Left kidney (tissue), 8 donors: ENCODE measurements at places on chromosomes 12 and 14. TPM values are rescaled to one million over a fixed set of nuclear protein-coding genes. Genes with fewer than 3 reads are reported as not detected.
A peak's percentile ranks its signal among the peaks of the same experiment; 100 is the strongest.

DNA sequence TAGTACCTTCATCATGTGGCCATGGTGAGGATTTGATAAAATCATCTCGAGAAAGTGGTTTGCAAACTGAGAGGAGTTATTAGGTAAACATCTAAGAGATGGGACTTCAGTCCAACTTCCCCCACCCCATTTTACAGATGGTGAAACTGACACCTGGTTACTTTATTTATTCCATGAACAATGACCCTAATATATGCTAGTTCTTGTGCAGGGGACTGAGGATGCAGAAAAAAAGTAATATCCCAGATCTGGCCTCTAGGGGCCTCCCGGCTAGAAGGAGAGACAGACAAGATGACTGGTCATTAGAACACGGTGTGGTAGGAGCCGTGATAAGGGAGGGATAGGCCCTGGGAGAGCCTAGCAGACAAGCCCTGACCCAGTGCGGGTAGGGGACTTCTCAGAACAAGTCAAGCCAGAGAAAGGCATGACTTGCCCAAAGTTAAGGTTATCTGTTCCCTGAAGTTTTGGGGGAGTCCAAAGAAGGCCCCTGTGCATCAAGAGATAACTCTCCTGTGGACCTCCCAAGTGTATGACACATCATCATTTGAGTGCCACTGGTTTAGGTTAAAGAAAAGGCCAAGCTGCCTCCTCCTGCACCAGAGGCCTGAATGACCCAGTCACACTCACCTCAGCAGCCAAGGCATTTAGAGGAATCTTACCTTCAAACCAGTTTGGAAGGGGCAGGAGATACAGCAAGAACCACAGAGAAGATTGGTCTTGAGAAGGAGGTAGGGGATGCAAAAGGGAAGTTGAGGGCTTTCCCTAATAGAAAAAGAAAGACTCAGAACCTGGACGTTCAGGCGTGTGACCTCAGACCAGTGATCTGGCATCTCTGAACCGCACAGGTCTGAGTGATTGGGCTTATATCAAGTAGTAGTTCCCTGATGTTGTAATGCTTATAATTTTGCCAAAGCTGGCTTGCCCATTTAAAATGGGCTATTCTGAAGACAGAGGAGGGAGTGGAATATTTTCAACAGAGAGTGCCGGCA, 1.6 kb downstream of the CMKLR1 start:
- DNase-seq = no peak

- DNase-seq = no peak
Observed at GRCh38 chr12:118541071-118541470, 164.7 kb downstream of the SUDS3 start.

GRCh38 chr12:5525783-5526367, 94.0 kb downstream of the NTF3 start:
- no peak for DNase-seq

GRCh38 chr14:78701246-78701645, 531.1 kb downstream of the NRXN3 start:
- DNase-seq = no peak

DNA sequence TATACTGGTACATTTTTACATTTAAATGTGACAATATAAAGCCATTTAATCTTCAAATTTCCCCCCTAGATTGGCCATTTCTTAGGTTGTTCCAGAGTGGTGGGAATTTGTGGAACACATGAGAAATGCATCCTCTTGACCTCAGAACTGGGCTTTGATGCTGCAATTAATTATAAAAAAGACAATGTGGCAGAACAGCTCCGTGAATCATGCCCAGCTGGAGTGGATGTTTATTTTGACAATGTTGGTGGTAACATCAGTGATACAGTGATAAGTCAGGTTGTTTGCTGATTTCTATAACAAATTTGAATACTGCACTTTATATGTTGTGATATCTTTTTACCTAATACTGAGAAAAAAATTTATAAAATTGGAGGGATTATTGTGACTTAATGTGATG, 7.6 kb upstream of the ZNF410 start:
- no peak for DNase-seq

GRCh38 chr12:85920324-85920947, 46.3 kb downstream of the NTS start:
- peak; percentile 38 for DNase-seq

GRCh38 chr12:52086366-52086765, 6.9 kb downstream of the SMIM41 start:
- DNase-seq = no peak

DNA sequence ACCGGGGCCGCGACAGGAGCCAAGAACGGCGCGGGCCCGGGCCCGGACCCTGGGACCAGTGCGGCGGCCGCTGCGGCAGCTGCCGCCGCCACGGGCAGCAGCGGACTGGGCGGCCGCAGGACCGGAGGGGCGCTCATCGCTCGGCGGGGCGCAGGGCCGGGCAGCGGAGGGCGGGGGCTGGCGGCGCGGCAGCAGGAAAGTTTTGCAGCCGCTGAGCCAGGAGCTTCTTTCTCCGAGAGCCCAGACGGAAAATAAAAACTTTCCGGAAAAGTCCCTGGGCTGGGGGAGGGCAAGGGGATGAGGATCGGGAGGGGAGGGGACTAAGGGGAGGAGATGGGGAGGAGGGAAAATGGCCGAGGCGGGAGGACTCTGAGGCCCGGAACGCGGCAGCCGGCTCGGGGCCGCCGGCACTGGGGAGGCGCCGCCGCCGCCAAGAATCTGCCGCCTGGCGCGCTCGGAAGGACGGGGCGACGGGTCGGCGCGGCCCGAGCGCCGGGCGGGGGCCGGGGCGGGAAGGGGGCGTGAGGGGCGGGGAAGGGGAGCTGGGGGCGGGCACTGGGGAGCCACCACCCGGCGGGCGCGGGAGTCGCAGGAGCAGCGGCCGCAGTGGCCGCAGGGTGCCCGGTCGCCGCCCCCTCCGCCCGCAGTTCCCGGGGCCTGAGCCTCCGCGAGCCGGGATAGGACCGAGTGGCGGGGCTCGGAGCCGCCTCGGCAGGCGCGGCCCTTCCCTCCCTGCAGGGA, at the start of gene PRKD1:
TSS of gene PRKD1 (minus strand) at position 472 of the 741 bp plus-strand sequence.
- peak; percentile 66 for DNase-seq

GRCh38 chr12:31306866-31307265, 19.1 kb downstream of the SINHCAF start:
- DNase-seq = no peak

DNA sequence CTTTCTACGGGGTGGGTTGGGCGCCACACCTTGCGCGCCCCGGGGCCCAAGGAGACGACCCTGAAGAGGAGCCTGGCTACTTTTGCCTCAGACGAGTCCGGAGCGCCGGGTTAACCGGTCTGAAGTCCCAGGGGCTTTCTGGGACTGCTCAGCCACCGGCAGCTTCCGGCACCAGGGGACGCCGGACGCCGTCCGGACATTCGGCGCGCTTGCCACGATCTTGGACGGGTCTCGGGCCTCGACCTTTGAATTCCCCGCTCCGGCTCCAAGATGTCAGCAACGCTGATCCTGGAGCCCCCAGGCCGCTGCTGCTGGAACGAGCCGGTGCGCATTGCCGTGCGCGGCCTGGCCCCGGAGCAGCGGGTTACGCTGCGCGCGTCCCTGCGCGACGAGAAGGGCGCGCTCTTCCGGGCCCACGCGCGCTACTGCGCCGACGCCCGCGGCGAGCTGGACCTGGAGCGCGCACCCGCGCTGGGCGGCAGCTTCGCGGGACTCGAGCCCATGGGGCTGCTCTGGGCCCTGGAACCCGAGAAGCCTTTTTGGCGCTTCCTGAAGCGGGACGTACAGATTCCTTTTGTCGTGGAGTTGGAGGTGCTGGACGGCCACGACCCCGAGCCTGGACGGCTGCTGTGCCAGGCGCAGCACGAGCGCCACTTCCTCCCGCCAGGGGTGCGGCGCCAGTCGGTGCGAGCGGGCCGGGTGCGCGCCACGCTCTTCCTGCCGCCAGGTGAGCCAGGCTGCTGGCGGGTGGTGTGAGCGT, at the start of gene ACOT4:
TSS of gene ACOT4 (plus strand) at position 184 of the 760 bp plus-strand sequence. CDS start at position 271, 87 bp downstream.
- peak; percentile 40 for DNase-seq

GRCh38 chr12:86292480-86292879, 36.3 kb upstream of the MGAT4C start:
- no peak for DNase-seq

DNA sequence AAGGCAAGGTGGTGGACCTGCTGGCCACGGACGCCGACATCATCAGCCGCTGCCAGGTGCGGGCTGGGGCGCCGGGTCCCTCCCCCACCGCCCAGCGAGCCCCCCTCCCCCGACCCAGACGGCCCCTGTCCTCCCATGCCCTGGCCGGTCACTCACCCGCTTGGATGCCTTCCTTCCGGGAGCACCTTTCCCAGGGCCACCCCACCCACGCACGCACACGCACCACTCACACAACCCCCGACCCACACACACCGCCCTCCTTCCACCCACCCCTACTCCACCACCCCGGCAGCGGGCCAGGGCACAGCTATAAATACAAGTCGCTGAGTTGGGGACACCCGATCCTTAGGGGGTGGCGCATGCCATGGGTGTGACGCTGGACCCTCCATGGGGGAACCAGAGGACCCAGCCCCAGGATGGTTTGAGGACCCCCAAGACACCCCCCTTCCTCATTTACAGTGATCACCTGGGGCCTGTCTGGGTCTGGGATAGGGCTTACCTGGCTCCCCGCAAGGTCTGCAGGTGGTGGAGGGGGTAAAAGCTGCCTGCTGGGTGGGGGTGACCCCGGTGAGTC, 465 bp downstream of the ADSS1 start:
- no peak for DNase-seq

- DNase-seq = no peak
Observed at GRCh38 chr12:111756681-111757080, 10.1 kb upstream of the ALDH2 start.

DNA sequence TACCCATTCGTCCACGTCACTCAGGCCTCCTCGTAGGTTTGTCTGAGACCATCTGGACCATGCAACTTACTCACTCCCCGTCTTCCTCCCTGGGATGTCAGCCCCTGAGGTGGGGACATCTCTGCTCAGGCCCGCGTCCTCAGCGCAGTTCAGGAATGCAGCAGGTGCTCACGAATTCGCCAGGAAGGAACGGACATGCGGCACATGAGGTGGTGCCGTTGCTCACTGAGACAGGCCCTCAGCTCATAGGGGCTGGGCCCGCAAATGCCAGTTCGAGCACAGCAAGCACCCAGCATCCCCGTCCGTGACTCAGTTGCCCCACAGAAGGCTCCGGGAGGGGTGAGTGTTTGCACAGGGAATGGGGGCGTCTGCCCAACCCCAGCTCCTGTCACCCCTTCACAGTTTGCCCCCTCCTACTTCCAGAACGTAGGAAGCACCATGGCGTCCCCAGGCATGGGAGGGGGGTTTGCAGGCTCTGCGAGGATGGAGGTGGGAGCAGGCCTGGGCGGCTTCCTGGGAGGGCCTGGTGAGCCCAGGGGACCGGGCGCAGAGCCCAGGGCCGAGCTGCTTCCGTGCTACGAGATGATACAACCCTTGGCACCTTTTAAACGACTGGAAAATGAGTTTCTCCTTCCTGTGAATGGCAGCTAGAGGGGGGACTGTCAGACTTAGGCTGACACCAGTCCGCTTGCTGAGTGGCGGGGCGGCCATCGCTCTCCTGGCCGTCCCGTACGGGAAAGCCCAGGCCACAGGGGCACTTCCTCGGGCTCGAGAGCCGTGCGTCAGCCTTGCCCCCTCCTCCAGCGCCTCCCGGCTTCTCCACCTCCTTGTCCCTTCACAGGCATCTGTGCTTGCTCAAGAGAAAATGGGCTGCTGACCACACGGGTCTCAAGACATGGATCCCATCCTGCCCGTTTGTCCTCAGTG, 6.9 kb downstream of the GALNT9 start:
- no peak for DNase-seq

DNA sequence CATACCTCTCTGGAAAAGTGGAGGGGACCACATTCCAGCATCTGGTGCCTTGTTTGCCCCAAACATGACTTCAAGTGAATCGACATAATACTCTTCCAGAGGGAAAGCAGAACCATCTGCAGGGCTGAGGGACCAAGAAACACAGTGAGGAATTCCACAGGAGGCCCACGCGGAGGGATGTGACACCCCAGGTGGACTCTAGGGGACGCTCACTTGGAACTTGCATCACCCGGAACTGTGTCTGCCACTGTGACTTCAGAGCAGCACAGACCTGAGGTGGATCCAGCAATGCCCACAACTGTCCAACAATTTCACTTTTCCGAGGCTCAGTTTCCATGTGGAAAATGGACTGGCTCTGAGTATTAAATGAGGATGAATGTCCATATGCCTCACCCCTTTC, 14.3 kb upstream of the CLMN start:
- DNase-seq = no peak

DNA sequence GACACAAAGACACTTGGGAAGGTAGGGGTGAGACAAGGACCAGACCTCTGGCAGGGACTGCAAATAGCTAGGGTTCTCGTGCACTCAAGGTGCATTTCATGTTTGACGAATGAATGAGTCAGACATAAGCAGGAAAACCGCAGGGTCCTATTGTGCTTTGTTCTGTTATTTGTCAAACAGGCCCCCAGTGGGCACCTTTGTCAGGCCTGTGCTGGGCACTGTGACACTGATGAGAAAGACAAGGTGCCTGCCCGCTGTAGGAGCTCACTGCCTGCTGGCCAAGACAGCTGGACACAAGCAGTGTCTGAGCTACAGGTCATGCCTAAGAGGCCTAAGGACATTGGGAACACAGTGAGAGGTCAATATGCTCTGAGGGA, 2.3 kb downstream of the OTUB2 start:
- no peak for DNase-seq

- DNase-seq = no peak
Observed at GRCh38 chr12:130491421-130492357, 154.0 kb downstream of the PIWIL1 start.

PDE3A gene
- polyA plus RNA-seq = 26.8 TPM

GUCY2C gene
- 1.1 TPM for polyA plus RNA-seq

TAS2R43 gene
- polyA plus RNA-seq = 0.63 TPM

CPNE6 gene
- 0.18 TPM for polyA plus RNA-seq
